H7 (cell line): ENCODE measurements at places on chromosomes 7 and 10. TPM values are rescaled to one million over a fixed set of nuclear protein-coding genes. Genes with fewer than 3 reads are reported as not detected.

VPS50 gene
- 10.4 and 11.0 TPM in 2 replicates for total RNA-seq

DMBT1 gene
- total RNA-seq, result 0.04 and 0.10 TPM in 2 replicates

SRPK2 gene
- total RNA-seq, result 28.4 and 36.6 TPM in 2 replicates

PGAM2 gene
- total RNA-seq, result 2.7 and 4.5 TPM in 2 replicates

THSD7A gene
- 0.18 and 0.69 TPM in 2 replicates for total RNA-seq

MEOX2 gene
- not detected in 2 replicates for total RNA-seq

FXYD4 gene
- total RNA-seq, result not detected in 2 replicates

ZDHHC4 gene
- 54.8 and 63.2 TPM in 2 replicates for total RNA-seq

ERVW-1 gene
- 0.52 and 1.1 TPM in 2 replicates for total RNA-seq

ANKRD1 gene
- 0.22 and 1.3 TPM in 2 replicates for total RNA-seq

PBLD gene
- 1.4 and 3.4 TPM in 2 replicates for total RNA-seq

TMEM176B gene
- total RNA-seq, result 0.37 and 0.80 TPM in 2 replicates

GRCh38 chr7:19554581-19554980, 154.3 kb downstream of the POLR1F start:
- no peak for DNase-seq

DNA sequence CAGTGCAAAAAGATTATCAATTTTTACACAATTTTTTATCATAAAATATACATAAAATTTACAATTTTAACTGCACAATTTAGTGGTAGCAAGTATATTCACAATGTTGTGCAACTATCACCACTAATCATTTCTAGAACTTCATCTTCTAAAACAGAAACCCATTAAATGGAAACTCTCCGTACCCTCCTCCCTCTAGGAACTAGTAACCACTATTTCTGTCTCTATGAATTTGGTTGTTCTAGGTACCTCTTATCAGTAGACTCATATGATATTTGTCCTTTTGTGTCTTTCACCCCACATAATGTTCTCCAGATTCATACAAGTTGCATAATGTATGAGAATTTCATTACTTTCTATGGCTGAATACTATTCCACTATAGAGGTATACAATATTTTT, 73.5 kb downstream of the HERC4 start:
- DNase-seq, result no peak

DNA sequence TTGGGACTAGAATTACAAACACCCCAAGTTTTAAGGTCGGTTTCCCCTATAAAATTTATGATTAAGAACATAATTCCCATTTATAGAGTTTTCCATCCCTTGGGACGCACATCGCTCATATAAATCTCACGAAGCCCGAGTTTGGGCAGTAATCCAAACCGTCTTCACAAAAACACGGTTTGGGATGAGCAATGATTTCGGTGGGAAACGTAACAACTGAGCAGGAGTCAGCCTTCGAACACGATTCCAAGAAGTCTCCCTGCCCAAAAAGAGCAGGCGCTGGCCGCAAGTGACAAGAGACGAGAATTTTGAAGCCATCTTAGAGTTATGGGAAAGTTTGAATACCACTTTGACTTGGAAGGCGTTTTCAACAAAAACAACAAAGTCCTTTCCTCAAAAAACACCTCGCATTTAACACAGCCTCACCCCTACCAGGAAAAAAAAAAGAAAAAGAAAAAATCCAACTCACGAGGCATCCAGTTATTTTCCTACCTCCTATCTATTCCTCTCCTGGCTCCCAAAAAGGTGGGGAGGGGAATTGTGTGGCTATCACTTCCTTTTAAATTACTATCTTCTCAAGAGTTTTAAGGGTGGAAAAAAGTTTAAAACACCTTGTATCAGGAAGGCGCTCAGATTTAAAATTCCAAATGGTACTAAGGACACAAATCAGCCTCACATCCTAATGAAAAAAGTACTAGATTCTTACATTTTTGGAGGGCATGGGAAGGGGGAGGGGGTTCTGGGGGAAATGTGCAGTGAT, 1.6 kb downstream of the SEPHS1 start:
- no peak for DNase-seq

DNA sequence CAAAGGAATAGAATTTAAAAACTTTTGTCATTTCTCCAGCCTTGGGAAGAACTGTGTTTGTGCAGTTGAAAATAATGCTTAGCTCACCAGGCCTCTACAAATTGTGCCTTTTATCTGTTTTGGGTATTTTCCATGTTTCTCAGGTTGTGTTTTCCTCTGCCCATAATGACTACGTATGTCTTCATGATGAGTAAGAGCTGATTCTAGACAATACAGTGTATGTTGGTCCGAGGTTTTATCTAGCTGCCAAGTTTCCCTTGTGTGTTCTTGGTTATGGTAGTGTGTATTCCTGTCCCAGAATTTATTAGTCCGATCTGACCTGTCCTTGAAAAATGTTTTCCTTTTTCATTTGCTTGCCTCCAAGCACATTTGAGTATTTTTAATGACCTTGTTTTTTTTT, 83.7 kb upstream of the GLCCI1 start:
- no peak for DNase-seq

DNA sequence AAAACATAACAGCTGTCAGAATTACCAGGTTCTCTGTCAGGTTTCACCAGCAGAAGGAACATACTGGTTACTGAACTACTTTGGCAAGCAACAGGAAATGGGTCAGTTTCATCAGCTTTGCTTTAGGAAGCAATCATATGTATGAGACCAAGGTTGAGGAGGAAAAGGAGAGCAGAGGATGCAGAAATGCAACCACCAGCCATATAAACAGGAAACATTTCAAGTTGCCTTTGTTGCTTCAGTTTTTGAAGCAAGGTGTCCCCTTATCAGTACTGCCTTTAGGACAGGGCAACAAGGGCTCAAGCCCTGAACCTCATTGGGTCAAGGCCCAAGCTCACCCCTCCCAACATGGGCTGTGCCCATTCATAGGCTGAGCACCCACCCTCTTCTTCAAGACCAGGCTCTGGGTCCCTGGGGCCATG, 10.2 kb downstream of the HIPK2 start:
- no peak for DNase-seq

DNA sequence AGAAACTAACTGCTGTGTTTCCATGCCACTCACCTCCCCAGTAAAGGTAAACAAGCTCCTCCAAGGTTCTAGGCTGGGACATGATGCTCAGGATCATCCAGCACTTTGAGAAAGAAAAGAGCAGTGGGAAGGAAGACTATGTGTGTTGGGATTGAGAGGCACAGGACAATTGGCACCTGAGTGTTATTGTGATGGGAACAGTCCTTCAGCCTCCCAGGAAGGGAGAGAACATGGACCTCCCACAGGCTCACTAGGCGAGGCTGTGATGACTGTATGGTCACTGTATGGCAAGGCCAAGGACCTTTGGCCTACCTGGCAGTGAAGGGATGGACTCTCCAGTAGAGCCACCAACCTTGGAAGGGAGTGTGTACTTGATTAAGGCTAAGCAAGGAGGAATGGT, 123.2 kb upstream of the UNC5B start:
- no peak for DNase-seq

GRCh38 chr7:141748396-141748795, 10.2 kb downstream of the SSBP1 start:
- DNase-seq, result no peak

- peak; percentile 90 for DNase-seq
Measured at GRCh38 chr10:80464557-80465450, 10.7 kb downstream of the TSPAN14 start.

- DNase-seq, result no peak
Measured at GRCh38 chr7:28155019-28155660, 25.5 kb downstream of the JAZF1 start.

DNA sequence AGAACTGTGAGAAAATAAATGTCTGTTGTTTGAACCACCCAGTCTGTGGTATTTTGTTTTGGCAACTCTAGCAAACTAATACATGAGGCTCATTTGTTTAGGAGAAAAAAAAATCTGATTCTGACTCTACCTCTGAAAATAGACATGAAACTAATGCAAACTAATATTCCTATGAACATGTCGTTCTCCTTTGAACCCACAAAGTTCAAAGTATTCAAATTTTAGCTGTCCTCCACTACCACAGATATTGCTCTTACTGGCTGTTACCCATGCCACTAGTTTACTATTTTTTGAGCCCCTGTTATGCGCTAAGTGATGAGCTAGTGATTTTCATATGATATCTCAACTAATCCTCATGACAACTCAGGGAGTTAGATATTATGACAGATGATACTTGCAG, 58.8 kb upstream of the ZNF804B start:
- no peak for DNase-seq

- DNase-seq, result no peak
Measured at GRCh38 chr10:89525556-89525955, 9.8 kb downstream of the SLC16A12 start.

- DNase-seq, result no peak
Measured at GRCh38 chr7:79421751-79422150, 31.7 kb downstream of the MAGI2 start.

- no peak for DNase-seq
Measured at GRCh38 chr7:116331020-116331419, 120.7 kb downstream of the TES start.

GRCh38 chr7:149422162-149422913, 38.5 kb downstream of the ZNF777 start:
- DNase-seq, result peak; percentile 99

DNA sequence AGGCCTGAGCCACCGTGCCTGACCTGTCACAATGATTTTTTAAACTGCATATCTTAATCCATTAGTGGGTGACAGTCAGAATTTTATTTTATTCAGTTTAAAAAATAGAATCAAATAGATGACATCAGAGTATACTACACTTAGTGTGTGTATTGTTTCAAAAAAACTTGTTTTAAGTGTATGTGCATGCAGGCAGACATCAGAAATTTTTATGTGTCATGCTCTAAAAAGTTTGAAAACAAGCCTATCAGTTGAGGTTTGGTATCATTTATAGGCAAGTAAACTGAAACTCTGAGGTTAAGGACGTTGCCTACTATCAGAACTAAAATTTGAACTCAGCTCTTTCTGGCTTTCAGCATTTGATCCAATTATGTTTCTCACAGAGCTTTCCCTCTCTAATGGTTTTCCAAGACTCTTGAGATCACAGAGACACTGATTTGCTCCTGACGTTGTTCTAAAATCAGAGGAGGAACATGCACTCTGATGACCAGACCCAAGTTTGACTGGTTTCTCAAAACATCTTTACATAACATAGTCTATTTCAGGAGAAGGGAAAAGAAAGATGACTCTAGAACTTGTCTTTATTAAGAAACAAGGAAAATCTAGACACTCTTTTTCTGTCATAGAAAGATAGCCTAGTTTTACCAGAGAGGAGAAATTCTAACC, 188.6 kb downstream of the AUTS2 start:
- no peak for DNase-seq

- no peak for DNase-seq
Measured at GRCh38 chr10:29420744-29421143, 131.9 kb downstream of the LYZL1 start.

GRCh38 chr10:113980408-113981087, 63.1 kb upstream of the ADRB1 start:
- peak; percentile 35 for DNase-seq

GRCh38 chr7:40721342-40721949, 586.6 kb downstream of the SUGCT start:
- no peak for DNase-seq

GRCh38 chr10:68594405-68594804, 34.3 kb downstream of the TET1 start:
- no peak for DNase-seq
